Right hindlimb (tissue), 1 donor: ENCODE measurements at places on chromosomes 2 and 18.
A peak's percentile ranks its signal among the peaks of the same experiment; 100 is the strongest.

DNA sequence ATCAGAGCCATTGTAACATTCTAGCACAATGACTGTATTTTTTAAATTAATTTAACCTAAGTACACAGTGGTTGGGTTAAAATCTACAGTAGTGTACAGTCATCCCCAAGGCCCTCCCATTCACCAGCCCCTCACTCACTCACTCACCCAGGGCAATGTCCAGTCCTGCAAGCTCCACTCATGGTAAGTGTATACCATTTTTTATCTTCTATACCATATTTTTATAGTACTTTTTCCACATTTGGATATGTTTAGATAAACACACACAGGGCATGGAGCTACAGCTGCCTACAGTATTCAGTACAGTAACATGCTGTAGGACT lies 72.1 kb downstream of the COPS8 start:
- no peak for DNase-seq

GRCh38 chr2:120846406-120847095 lies 110.9 kb downstream of the GLI2 start:
- no peak for DNase-seq

DNA sequence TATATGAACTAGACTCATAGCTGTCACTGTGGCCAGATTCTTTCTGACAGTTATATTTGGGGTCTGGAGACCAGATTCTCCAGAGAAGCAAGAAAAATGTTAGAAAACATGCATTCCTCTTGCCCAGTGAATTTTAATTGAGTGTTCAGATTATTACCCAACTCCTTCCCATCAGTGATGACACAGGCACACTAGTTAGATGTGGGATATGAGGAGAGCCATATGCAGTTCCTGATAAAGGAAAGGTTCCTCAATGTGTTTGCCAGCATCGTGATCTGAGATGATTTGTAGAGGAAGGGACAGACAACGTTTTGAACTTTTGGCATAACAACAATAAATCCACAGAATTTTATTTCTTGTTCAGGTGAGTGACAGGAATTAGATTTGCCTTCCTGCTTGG lies 308.6 kb downstream of the PIEZO2 start:
- DNase-seq = no peak

DNA sequence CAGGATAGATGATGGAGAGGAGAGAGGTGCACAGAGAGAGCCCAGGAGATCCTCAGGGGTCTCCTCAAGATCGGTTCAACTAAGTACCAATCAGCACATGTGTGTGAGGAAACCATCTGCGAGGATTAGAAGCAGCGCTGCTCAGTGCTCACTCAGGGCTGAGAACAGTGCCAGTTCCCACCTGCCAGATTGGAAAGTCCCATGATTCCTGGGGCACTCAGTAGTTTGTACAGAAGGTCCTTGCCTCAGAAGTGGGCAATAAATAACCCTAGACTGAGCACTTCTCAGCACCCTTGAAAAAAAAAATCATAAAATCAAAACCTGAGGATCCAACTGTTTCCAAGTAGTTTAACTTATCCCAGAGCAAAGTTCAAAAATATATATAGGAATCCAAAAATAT lies 53.8 kb downstream of the SEMA4F start:
- DNase-seq = no peak

GRCh38 chr2:53378791-53379190 lies 388.8 kb upstream of the CHAC2 start:
- DNase-seq = no peak

- no peak for DNase-seq
These were observed 380.6 kb upstream of the REG3G start for GRCh38 chr2:78644854-78645253.

- no peak for DNase-seq
These were observed 301.3 kb downstream of the ZNF407 start for GRCh38 chr18:74898965-74899364.

GRCh38 chr2:227153307-227153706 lies 10.7 kb downstream of the COL4A4 start:
- no peak for DNase-seq

DNA sequence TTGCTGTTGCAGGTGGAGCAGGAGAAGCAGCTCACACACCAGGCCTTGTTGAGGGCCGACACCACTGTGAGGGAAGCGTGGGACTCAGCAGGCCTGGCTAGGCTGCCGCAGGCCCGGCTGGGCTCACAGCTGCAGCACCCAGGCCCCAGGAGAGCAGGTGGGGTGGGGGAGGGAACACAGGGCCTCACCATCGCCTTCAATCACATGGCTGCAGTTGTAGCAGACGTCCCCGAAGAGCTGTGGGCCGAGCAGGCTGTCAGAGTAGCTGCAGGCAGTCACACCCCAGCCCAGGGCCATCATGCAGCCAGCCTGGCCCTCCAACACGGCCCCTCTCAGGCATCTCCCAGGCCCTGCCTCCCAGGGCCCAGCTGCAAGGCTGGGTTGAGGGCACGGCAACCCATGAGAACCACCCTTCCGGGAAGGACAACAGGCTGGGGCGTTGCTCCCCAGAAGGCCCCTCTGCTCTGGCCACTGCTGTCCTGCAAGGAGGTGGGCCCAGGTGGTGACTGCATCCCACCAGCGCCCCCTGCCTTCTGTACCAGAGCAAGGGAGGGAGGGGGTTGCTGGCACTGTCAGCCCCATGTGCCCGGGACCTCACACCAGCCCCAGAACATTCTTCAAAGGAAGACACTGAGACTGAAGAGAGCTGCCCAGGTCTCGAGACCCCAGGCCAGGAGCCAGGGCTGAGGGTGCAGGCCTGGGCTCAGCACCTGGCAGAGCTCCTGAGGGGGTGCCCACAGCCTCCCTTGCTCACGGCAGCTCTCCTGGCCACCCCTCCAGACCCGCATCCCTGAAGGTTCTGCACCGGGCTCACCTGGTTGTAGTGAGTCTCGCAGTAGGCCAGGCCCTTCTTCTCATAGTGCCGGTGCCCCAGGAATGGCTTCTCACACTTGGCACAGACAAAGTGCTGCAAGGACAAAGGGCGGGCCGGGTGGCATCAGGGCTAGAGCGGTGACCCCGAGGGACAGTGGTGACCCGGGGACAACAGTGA lies 5.6 kb upstream of the GPR17 start:
- no peak for DNase-seq

- no peak for DNase-seq
These were observed 82.6 kb downstream of the CCDC93 start for GRCh38 chr2:117931266-117931665.

DNA sequence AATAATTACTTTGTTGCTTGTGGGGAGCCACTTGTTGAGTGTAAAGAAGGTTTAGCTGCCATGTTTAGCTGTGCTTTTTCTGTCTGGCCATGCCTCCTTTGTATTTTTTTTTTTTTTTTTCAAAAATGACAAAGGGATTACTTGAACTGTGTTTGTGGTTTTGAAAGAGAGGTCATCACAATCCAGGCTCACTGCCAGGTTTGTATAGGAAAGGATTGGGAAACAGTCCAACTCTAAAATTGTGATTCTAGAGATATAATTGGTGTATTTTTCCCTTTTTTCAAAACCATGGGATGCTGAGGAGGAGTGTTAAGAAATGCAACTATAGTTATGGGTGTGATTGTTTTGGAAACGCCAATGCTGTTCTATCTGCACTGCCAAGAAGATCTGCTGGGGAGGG lies 4.3 kb downstream of the ITPRIPL1 start:
- no peak for DNase-seq

DNA sequence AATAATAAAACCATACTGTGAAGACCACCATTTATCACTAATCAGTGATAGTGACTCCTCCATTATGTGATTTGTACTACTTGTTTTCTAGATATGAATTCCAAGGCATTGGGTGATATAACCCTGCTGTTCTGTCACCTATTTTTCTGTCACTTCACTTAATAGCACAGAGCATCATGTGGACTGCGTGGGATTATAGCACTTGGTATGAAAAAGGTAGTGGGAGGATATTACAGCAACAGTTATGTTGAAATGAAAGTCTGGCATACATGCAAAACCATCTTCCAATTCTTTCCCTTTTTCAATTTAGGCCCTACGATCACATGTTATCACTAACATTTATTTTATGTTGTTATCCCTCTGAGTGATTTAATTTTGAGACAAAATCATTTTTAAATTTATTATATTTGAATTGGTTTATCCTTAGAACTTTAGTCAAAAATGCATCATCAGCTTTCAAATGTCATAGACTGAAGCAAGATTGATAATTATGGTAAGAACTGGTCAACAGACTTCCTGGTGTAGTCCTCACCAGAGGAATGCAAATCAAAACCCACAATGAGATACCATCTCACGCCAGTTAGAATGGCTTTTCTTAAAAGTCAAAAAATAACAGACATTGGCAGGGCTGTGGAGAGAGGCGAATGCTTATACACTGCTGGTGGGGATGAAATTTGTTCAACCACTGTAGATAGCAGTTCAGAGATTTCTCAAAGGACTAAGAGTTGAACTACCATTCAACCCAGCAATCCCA lies 242.6 kb downstream of the IKZF2 start:
- no peak for DNase-seq

DNA sequence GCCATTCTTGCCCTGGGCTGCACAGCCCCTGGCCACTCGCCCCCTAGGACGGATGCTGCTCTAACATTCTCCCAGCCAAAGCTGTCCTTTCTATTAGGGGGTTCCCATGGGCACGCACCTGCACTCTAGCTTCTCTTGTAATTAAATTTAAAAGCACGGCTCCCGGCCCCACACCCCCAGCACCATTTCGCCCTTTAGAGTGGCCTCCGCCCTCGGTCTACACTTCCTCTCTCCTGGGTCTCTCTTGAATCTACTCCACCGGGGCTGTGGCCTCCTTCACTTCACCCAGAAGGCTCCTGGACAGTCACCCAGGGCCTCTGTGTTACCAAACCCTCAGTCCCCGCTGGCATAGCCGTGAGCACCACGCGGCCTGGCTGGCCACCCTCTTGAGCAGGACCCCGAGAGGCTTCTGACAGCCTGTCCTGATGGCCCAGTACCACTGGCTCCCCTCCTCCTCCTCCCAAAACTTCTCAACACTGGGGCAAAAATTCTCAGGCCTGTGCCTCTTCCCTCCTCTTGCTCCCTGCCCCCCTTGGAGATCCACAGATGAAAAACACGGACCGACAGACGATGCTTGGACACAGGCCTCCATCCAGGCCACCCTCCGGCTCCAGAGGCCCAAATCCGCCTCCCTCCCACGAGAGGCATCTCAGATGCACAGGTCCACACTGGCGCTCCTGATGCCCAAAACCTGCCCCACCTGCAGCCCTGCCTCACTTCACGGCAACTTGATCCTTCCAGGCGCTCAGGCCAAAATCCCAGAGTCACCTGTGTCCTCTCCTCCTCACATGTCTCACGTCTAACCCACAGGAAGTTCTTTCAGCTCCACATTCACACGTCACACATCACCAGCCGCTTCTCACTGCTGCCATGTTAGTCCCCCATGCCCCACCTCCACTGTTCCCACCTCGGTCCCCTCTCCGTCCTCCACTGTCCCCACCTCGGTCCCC lies 6.9 kb upstream of the RAB17 start:
- no peak for DNase-seq

- peak; percentile 58 for DNase-seq
These were observed 408.0 kb downstream of the LRATD1 start for GRCh38 chr2:15040429-15041084.

GRCh38 chr2:144071461-144071860 lies 448.5 kb downstream of the ZEB2 start:
- no peak for DNase-seq

DNA sequence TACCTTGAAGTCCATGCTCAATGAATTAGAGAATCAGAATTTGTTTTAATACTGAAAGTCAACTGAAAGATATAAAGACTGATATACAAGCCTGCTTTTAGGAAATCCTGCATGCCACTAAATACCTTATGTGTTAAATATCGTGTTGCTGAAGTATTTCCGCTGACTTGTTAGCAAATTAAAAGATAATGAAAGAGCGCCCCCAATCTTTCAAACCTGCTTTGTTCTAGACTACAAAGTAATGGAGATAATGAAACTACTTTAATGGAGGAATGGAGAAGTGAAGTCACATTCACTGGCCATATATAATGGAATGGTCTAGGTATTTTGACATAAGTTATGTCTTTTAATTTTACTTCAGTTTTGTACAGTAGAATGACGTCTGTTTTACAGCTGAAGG lies 95.7 kb downstream of the ASXL3 start:
- no peak for DNase-seq

DNA sequence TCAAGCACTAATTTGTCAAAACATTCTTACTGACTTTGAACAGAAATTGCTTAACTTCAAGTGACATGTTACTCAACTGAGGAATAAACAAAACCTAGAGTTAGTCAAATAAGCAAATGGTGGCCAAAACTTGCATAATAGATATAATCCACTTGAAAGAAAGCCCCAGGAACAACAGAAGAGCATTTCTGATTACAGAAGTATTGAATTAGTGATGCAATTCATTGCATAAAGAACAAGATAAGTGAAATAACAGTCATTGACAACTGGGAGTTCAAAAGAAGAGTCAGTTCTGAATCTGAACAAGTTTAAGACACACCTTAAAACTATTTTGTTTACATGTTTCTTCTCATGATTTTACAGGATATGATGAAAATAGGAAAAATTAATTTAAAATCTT lies 30.8 kb downstream of the COBLL1 start:
- no peak for DNase-seq

DNA sequence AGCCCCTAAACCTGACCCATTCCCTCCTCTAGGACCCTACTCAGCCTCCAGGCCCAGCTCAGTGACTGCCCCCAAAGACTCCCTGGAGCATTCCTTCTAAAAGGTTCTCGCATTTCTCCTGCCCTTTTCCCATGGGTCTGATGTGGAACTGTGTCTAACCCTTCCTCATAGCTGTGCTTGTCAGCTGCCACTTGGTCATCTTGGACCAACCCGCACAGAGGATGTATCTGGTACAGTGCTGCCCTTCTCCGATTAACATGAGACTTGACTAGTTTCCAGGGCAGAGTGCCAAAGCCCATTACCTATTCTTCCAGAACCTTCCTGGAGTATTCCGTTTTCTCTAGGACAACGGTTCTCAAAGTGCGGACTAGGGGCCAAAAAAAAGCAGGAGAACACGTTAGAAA lies 518 bp upstream of the NFU1 start:
- no peak for DNase-seq

GRCh38 chr2:45769056-45769455 lies 117.6 kb downstream of the PRKCE start:
- no peak for DNase-seq

GRCh38 chr18:58581265-58581664 lies 47.6 kb downstream of the ALPK2 start:
- DNase-seq = no peak

- DNase-seq = no peak
These were observed 2.6 kb downstream of the KDM3A start for GRCh38 chr2:86443631-86444350.

DNA sequence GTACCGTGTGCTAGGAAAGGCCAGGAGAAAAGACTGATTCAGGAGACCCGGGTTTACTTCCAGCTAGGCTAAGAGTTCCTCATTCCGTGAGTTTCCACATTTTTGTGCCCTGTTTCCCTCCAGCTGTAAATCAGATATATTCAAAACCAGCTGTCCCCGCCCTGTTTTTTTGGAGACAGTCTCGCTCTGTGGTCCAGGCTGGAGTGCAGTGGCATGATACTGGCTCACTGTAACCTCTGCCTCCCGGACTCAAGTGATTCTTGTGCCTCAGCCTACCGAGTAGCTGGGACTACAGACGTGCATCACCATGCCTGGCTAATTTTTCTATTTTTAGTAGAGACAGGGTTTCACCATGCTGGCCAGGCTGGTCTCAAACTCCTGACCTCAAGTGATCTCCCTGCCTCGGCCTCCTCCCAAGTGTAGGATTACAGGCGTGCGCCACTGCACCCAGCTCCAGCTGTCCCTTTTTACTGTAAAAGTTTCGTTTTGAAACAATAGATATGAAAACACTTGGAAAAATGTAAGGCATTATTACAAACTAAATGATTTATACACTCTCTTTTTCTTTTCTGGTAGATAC lies 112.8 kb upstream of the SEC11C start:
- DNase-seq = no peak
